Stimulated activated CD4-positive, alpha-beta T cell treated with anti-CD3 and anti-CD28 coated beads, TNF-alpha, amount 100 ng/mL, for 1 hour (primary cell): ENCODE measurements at places on chromosomes 3 and 15.

DNA sequence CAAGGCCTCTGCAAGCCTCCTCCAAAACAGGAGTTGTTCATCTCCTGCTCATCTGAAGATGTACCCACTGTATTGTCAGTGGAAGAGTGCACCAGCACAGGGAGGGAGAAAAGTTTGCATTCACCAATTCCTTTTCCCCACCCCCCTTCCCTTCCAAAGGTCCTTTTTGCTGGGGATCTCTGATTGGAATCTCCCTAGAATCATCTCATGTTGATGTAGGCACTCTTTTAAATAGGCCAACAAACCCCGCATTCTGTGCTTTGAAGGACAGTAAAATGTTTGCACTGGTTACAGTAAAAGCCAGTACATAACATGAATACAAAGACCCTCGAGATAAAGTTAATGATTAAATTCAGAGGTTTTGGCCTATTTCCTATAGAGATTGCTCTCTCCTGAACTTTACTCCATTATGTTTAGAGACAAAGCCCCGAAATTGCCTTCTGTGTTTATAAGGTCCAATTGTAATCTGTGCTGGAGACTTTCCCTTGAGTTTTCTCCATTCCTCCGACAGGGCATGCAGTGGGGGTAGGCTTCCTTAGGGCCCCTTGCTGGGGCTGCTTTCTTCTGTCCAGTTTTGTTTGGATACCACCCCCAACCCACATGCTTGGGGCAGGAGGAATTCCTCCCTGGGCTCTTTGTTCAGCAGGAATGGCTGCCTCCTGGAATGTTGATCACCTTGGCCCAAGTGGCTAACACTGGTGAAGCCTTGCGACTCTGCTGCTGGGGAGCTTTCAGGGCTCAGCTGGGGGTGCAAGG, 22.5 kb downstream of the TRIM71 start:
- DNase-seq, result no peak

- DNase-seq, result no peak
Measured at GRCh38 chr3:132720228-132720627, 2.0 kb downstream of the NPHP3 start.

GRCh38 chr3:196275126-196275525, 12.4 kb downstream of the PCYT1A start:
- no peak for DNase-seq

DNA sequence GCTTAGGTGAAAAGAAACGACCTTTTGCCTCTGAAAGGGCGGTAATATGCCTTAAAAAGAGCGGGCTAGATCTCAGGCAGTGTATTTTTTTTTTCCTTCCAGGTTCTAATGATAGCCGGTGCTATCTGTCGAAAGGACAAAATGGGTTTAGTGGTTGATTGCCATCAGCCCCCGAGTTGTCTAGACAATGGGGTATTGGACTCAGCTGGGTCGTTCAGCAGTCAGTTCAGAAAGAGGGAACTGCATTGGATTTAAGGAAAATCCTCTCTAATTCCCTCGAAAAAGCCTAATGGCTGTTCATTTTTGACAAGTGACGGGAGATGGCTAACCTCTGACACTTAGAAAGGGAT, 728 bp downstream of the EIF2B5 start:
- DNase-seq, result no peak

- DNase-seq, result no peak
Measured at GRCh38 chr15:60673918-60674558, 195.1 kb upstream of the ICE2 start.

GRCh38 chr15:40317580-40317979, 5.9 kb upstream of the INAFM2 start:
- no peak for DNase-seq

DNA sequence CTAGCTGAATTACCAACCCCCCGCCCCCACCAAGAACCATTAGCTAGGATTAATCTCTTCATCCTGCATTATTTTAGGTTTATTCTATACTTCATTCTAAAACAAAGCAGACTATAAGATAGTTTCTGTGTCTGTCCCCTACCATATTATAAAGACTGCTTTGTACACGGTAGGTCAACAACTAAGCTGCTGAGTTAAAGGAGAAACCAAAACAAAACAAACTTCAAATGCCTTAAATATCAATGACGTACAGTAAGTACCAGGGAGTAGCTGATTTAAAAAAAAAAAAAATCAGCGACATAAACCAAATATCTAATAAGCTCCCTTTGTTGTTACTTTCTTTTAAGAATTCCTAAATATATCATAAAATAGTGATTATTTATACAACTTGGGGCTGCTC, 7.8 kb upstream of the VGLL4 start:
- DNase-seq, result no peak

- no peak for DNase-seq
Measured at GRCh38 chr15:53312707-53313106, 446.8 kb downstream of the WDR72 start.

- DNase-seq, result no peak
Measured at GRCh38 chr3:50512131-50512530, 8.7 kb upstream of the CACNA2D2 start.

- DNase-seq, result no peak
Measured at GRCh38 chr3:166445865-166446264, 608.6 kb upstream of the BCHE start.

DNA sequence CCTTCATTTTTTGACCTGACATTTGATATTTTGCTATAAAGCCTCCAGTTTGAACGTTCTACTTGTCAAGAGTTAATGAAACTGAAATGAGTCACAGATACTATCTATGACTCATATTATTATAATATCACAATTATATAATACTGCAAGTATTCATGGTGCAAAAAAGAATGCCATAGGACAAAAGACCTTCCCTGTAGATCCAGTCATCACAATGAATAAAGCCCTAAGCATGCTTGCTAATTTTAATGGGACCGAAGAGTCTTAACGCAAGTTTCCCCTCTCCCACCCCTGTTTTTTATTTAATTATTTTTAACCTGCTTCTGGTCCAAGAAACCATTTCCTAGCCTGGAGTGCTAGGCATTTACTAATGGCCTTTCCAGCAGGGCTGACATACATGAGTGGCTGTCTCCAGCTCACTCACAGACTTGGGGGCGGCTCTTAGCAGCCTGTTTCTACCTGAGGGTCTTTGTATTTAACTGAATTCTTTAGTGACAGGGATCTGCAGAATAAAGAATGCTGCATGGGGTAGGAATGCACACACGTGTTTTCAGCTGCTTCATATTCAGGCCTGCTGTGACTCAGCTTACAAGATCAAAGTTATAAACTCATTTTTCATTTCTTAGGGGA, 61.2 kb downstream of the THBS1 start:
- DNase-seq, result no peak

DNA sequence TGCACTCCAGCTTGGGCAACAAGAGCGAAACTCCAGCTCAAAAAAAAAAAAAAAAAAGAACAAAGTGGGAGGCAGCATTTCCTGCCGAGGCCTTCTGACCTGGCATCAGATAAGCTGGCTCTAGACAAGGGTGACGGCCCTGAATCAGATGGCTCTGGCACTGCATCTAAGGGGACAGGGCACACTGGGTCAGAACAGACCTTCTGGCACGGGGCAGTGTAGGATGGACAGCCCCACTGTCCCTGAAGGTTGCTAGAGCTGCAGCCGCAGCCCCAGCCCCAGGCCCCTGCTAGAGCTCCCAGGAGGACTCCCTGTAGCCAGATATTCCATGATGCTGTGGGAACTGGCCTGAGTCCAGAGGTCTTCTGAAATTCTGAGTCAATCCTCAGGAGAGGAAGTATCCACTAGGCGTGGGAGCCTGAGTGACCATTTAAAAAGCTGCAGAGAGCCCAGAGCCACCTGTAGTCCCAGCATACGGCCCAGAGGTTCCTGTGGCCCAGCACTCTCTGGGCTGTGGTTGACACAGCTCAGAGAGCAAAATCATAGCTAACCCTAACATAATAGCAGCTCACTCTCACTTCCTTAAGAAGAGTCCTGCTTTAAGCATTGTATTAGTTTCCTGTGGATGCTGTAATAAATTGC, 69.2 kb upstream of the MFGE8 start:
- no peak for DNase-seq

DNA sequence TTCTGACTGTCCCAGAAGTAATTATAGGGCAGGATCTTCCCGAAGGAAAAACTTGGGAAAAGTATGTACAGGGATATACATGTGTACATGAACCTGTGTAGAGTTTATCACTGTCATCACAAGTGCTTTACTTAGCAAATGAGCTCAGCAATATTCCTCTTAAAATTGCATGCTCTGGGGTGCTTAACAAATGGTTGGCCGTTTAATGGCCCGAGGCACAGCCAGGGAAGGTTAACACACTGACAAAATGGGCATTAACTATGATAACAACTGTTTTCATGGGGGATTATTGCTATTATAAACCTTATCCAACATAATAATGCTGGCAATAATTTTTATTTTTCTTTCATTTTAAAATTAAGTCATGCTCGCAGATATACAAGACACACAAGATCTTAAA, 459.3 kb downstream of the TUSC7 start:
- no peak for DNase-seq

DNA sequence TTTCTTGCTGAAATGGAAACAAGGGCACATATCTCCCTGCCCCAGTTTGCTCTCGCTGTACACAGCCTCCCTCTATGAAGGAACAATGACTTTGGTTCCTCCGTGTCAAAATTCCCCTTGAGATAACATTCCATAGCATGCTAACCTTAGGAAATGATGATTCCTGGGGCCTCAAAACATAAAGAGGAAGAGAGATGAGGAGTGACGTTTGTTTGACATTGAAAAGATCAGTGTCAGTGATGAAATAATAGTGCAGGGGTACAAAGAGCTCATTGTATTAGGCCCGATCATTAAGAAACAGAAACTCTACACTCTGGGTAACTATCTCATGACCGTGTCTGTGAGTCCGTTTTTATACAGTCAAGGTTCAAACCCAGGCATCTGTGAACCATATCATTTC, 55.2 kb downstream of the ARNT2 start:
- no peak for DNase-seq

DNA sequence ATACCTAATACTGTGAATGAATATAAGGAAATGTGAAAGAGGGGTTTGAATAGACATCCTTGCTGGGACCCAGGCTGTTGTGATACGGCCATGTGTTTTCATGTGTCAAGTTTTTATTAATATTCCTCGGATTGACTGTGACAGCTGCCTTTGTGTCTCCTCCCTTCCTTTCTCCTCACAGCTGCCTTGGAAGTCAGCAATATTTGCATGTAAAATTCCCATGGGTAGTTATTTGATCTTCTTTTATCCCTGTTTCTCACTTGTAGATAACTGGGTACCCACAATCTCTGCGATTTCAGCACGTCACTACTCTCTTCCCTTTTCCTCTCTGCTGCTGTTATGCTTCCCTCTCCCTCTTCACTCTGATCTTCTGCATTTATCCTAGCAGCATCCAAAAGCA, 9.4 kb downstream of the GPR156 start:
- no peak for DNase-seq

- no peak for DNase-seq
Measured at GRCh38 chr15:70902107-70902506, 9.5 kb downstream of the LRRC49 start.

DNA sequence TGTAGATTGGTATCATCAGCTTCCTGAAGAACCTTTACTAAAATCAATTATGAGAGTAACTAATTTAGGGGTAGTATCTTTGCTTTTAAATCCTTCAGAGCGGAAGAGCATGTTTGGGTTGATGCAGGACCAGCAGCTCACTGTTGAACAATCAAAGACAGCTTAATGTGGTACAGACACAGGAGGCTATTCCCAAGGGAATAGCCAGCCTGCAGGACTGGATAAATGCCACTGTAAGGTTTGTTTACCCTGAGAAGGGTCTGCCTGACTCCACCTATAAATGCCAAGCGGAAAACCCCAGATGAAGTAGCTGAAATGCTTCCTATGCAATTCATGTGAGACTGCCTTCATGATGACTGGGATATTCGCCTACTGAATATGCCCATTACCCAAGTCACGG, 16.0 kb upstream of the STAC start:
- no peak for DNase-seq

- no peak for DNase-seq
Measured at GRCh38 chr15:79629687-79630086, 197.6 kb downstream of the MINAR1 start.

DNA sequence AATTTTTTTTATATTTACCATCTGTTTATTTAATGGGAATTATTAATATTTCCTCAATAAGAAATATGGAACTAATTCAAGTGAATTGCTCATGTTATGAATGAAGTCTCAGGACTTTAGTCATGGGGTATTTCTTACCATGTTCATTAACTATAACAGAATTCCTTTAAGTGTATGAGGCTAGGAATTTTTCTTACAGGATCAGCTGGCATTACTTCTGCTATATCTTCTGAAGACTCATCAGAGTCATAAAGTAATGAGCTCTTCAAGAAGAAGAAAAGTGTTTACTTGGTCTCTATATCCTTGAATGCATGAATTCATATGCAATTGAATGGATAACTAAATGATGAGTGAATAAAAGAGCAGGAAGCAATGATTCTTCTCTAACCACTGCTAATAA, 486.8 kb upstream of the THBS1 start:
- no peak for DNase-seq

DNA sequence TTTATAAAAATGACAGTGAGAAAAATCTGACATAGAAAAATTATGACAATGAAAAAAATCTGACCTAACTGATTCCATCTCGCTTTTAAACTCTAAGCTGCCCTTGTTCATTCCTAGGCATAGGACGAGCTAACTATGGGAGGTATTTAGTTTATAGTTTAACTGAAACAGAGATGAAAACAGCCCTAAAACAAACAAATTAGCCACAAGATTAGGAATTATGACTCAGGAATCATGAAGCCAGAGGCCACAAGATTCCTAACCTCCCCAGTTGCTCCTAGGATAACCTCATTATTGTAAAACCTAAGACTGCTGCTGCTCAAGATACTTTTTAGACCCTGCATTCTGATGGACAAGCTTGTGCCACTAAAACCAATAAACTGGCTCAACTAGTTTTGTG, 122.7 kb upstream of the MNS1 start:
- DNase-seq, result no peak

DNA sequence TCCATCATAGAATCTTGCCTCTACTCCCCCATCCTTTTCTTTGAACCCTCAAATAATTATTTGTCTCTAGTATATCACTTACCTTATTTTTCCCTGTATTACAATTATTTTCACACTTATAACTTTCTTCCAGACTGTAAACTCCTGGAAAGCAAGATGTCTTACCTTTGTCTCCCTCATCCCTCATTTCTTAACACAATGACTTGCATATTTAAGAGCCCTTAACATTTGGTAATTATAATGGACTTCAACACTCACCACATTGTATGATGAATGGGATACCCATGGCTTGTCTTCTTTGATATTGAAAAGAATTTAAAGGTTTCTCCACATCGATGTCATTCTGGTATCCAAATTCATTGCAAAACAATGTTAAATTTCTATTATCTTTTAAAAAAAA, 81.4 kb upstream of the GUCA1C start:
- DNase-seq, result no peak

GRCh38 chr3:107861904-107862303, 228.9 kb downstream of the CD47 start:
- no peak for DNase-seq

DNA sequence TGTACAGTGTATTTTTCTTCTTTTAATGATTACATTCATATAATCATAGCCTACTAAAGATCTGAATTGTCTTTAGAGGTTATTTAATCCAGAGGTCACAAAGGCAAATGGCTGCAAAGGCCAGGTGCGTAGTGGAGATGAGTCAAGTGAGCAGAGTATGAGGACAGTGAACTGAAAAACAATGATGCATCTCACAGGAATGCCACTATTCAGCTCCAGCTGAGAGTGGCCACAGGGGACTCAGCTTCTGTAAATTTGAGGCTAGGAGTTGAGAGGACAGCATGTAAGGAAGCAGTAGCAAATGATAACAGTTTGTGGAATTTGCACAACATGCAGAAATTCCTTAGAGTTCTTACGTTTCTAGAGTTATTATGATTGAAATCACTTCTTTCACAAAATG, 50.4 kb downstream of the COL6A5 start:
- no peak for DNase-seq
